ENCODE measurements at places on chromosomes 12 and 14. TPM values are rescaled to one million over a fixed set of nuclear protein-coding genes. Genes with fewer than 3 reads are reported as not detected.
A peak's percentile ranks its signal among the peaks of the same experiment; 100 is the strongest.

The AP1G2 gene
- total RNA-seq = 16.5 TPM

GRCh38 chr12:836952-837351, 84.6 kb downstream of the WNK1 start:
- DNase-seq = no peak

DNA sequence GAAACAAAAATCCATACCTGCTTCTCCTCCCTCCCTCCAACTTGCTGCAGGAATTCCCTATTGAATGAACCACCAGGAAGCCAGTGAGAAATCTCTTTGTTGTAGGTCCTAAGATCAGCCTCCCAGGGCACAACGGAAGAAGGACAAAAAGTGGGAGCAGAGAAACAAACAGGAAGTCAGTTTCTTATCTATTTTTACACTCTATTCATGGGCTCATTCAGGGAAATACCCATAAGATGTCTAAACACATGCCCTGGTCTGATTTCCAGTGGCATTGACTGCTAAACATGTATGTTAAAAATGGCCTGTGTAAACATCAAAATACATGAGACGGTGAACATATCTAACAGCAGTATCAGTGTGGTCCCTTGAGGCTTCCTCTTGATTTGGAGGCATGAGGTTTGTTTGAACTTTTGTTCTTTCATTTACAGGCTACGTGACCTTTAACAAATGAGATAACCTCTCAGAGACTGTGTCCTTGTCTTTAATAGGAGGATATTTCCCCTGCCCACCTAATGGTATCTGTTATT, 18.8 kb downstream of the GPR65 start:
- no peak for DNase-seq

The FGF6 gene
- total RNA-seq = not detected

- DNase-seq = no peak
Observed at GRCh38 chr14:32809255-32809654, 129.4 kb upstream of the NPAS3 start.

The NXPH4 gene
- total RNA-seq = 2.1 TPM

DNA sequence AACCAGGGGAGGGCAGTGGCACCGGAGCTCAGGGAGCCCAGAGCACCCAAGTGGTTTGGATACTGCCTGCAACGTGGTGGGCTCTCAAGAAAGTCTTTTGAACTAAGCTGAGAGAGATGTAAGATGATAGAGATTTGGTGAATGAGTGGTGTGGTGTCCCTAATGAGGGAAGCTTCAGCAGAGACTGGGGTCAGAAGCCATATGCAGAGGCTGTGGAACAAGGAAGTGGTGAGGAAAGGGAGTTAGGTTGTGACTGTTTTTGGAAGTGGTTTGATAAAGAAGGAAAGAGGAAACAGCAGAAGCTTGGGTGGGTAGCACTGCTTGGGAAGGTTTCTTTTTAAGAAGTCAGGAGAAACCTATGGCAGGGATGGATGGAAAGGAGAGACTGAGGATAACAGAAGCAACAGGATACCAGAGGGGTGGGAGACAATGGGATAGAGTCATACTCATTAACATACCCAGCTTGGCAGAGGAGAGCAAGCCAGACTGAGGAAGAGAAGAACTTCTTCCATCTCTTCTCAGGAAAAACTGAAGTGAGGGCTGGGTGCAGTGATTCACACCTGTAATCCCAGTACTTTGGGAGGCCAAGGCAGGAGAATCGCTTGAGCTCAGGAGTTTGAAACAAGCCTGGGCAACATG, 24.1 kb downstream of the SLC4A8 start:
- no peak for DNase-seq

- DNase-seq = peak; percentile 61
Observed at GRCh38 chr14:74980731-74981461, 21.8 kb upstream of the EIF2B2 start.

DNA sequence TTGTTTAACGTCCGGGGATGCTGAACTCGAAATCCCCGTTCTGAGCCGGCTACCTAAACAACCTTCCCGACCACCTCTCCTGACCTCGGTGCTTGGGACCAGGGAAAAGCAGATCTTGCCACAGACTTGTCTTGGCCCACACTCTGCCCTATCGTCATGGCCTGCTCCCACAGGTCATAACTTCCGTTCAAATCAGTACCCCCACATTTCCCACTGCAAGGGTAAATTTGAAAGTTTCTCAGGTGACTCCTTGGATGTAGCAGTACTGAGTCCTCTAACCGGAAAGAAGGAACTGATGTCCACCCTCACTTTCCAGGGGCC, 612 bp upstream of the RBM23 start:
- DNase-seq = no peak

All from left cardiac atrium (tissue), 4 donors.